ENCODE measurements at places on chromosomes 6 and 20. TPM values are rescaled to one million over a fixed set of nuclear protein-coding genes. Genes with fewer than 3 reads are reported as not detected.

GLP1R gene
- 6.8 TPM for total RNA-seq

GGT7 gene
- 19.1 TPM for total RNA-seq

SLC22A3 gene
- 1.8 TPM for total RNA-seq

NOTCH4 gene
- 24.4 TPM for total RNA-seq

ARHGAP40 gene
- total RNA-seq, result not detected

HLA-DQA1 gene
- 5.3 TPM for total RNA-seq

PCK1 gene
- 4.4 TPM for total RNA-seq

CDH26 gene
- 2.3 TPM for total RNA-seq

GHRH gene
- total RNA-seq, result not detected

ELOVL4 gene
- 0.41 TPM for total RNA-seq

- DNase-seq, result no peak
Measured at GRCh38 chr6:107690643-107691061, 133.5 kb downstream of the SCML4 start.

GRCh38 chr6:25250878-25251277 lies 28.3 kb upstream of the CARMIL1 start:
- no peak for DNase-seq

GRCh38 chr20:32541323-32542258 lies 43.5 kb downstream of the NOL4L start:
- no peak for DNase-seq

DNA sequence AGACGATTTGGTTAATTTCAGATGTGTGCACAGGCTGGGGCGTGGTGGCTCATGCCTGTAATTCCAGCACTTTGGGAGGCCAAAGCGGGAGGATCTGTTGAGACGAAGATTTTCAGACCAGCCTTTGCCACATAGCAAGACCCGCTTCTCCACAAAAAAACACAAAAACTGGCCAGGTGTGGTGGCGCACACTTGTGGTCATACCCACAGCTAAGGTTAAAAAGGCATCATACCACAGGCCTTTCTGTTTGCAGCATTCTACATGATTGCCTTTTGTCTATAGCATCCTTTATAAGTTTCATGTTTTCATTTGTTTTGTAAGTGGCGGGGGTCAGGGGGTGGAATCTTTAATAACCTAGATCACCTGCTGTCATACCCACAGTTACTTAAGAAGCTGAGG lies 239.9 kb upstream of the NOX3 start:
- DNase-seq, result no peak

GRCh38 chr6:51528556-51528955 lies 558.9 kb downstream of the PKHD1 start:
- no peak for DNase-seq

- DNase-seq, result no peak
Measured at GRCh38 chr6:27805347-27805746, 106.8 kb downstream of the OR2B2 start.

- DNase-seq, result no peak
Measured at GRCh38 chr6:70415660-70416059, 2.4 kb downstream of the FAM135A start.

GRCh38 chr6:110528101-110528929 lies 51.9 kb upstream of the SLC22A16 start:
- DNase-seq, result no peak

- DNase-seq, result no peak
Measured at GRCh38 chr20:20407891-20408805, 40.2 kb downstream of the INSM1 start.

All from Right ventricle myocardium inferior (tissue), 1 donor.